AG20443 (cell line): ENCODE measurements at places on chromosomes 7 and 10.

DNA sequence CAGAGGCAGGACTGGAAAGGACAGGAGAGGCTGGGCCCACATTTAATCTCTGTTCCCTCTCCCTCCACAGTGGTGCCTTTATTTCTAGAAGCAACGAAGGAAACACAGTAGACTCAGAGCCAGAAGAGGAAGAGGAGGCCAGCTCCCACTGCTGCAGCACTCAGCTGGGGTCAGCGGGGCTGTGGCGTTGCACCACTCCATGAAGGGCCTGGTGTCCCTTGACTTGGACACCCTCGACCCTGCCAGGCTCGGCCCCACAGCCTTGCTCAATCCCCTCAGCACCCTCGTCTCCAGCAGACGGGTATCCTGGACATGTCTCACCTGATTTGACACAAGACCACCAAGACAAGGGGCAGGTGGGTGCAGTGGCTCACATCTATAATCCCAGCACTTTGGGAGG lies 38.8 kb downstream of the PRKAG2 start:
- DNase-seq, result no peak

DNA sequence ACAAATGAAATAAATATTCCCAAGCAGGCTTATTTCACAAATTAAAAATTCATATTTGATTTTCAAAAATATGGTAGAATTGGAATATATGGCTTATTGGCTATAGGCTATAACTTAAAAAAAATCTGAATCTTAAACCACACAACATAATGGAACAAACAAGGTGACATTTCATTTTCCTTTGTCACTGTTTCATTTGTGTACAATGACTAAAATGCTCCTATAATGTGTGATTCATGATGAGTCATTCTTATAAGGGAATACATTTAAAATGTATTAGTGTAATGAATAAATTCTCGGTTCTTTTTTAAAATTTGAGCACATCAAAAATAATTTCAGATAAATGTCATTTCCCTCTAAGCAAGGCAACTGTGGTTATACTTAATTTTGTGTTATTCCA lies 148.0 kb upstream of the ANK3 start:
- no peak for DNase-seq

DNA sequence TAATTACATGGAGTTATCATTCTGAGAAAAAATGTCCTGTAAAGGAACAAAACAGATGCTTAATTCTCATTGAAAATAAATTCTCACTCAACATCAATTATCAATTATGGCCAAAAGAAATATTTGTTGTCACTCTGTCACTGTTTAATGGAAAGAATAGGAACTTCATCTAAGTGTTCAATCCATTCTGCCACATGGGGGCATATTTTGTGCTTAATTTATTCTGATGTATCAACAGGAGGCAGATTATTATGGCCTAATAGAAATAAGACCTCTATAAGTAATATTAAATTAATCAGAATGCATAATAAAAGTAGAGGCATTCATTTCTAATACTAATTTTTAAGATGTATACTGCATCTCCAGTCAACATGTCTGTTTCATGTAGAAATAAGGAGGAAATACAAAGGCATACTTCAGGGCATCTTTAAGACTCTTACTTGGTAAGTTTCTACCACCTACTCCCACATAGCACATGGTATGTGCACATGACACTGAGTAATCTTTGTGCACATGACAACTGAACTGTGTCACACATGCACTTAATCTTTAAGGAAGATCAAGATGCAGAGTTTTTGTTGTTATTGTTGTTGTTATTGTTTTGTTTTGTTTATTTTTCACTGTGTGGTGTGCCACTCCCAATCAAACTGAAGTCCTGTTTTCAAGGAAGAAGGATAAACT lies 420.4 kb upstream of the SEMA3A start:
- DNase-seq, result no peak

DNA sequence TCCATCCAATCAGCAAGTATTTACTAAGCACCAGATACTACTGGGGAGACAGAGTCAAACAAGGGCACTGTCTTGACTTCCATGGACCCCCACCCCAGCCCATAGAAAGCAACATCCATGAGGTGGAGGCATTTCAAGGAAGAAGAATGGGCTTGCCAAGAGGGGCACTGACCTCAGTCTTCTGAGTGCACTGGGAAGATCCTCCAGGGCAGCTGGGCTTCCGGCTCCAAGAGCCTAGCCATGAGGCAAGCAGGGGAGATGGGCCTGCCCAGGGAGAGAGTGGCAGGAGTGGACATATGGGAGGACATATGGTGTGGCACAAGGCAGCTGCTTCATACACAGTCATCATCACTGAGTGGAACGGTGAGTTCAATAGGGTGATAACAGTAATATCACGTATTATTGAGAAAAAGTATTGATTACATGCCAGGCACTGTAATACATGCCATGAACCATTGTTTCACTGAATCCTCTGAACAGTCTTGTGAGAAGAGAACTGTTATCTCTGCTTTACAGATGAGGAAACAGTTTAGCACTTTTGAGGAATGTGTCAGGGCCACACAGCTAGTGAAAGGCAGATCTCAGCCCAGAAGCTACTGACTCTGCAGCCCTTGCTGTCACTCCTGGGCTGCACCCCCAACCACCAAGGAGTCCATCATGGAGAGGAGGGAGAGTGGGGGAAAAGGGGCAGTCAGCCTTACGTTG lies 331.7 kb upstream of the ZMIZ1 start:
- no peak for DNase-seq

GRCh38 chr7:45160417-45160881 lies 2.9 kb downstream of the RAMP3 start:
- DNase-seq, result no peak

GRCh38 chr10:33390046-33390445 lies 55.6 kb upstream of the NRP1 start:
- no peak for DNase-seq

DNA sequence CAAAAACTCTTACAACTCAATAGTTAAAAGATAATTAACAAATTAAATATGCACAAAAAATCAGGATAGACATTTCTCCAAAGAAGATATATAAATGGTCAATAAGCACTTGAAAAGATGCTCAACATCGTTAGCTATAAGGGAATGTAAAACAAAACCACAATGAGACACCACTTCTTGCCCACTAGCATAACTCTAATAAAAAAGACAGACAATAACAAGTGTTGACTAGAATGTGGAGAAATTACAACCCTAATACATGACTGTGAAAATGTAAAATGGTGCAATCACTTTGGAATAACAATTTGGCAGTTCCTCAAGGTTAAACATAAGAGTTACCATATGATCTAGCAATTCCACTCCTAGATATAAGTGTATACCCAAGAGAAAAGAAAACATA lies 74.3 kb upstream of the PCGF5 start:
- no peak for DNase-seq

DNA sequence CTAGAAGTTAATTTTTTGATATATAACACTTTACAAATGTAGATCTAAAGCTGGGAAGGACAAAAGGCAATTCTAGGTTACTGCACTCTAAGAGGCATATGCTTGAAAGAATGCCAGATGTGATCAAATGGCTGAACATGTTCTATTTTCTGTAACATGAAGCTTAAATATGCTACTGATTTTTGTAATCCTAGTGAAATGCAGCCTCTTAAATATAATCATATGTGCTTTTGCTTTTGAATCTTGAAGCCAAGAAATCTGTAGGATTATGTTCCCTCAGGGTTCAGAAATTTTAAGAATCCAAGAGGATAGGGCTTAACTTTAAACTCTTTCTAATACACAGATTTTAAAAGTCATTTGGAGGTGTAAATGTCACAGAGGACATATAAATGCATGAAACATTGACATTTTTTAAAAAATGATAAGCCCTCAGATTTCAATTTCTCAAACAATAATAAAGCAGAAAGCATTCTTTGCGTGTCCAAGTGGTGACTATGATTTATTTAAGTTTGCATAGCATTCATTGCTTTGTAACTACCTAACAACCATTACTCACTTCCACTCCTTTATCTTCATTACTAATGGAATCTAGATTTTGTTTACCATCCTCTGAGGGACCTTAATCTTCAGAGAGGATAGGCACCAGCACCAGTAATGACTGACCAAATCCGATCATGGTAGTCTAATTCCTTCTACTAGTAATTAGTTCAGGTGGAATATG lies 170.4 kb downstream of the MAGI2 start:
- DNase-seq, result peak; percentile 14

DNA sequence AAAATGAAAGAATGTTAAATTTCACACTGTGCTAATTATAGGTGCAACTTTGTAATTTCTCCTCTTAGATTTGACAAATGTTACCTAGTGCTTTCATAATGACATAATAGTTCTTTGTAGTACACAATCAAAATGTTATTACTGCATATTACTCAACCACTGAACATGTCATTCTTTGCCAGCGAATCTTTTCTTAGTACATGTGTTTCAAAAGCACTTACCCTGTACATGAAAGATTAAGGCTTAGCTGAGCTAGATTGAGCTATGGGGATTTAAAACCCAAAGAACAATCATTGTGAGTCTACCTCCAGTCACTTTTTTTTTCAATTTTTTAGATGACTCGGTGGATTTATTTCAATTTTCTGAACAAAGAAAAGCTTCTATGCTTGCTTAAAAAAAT lies 123.5 kb upstream of the FERD3L start:
- DNase-seq, result no peak

GRCh38 chr10:87700031-87700796 lies 40.5 kb downstream of the PAPSS2 start:
- DNase-seq, result peak; percentile 67

- no peak for DNase-seq
Measured at GRCh38 chr7:68213838-68214237, 1217.2 kb downstream of the TYW1 start.

DNA sequence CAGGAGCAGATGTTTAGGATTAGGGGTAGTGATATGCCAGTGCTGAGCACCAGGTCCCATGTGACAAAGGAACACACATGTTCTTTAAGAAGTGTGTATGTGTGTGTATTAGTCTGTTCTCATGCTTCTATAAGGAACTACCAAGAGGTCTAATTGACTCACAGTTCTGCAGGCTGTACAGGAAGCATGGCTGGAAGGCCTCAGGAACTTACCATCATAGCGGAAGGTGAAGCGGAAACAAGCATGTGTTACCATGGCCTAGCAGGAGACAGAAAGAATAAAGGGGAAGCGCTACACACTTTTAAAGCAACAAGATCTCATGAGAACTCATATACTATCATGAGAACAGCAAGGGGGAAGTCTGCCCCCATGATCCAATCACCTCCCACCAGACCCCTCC lies 22.8 kb upstream of the PDZD8 start:
- DNase-seq, result no peak

- peak; percentile 17 for DNase-seq
Measured at GRCh38 chr7:11341285-11341944, 367.7 kb downstream of the PHF14 start.

- DNase-seq, result no peak
Measured at GRCh38 chr10:121655254-121656144, 57.3 kb upstream of the FGFR2 start.

- DNase-seq, result no peak
Measured at GRCh38 chr7:127189074-127189473, 63.7 kb downstream of the GRM8 start.

DNA sequence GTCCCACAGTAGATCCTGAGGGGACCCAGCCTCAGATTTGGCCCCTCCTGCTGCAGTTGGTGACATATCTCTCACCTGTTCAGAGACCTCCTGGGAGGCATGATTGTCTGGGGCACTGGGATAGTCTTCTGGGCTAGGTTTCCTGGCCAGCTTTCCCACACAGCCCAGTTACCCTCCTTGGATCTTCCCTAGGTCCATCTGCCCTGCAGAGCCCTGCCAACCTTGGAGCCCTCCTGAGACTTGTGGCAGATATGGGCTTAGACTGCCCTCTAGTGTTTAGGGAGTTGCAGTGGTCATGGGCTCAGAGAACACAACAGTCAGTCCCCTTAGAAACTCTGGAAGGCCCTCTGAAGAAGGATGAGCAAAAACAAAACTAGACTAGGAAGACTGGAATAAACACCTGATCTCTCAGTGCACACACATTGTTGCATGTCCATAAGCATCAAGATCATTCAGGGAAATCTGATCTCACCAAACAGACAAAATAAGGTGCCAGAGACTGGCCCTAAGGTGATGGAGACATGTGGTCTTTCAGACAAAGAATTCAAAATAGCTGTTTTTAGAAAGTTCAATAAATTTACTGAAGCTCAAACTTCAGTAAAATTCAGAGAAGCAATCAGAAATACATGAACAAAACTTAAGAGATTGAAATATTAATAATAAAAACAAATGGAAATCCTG lies 324.6 kb downstream of the ATRNL1 start:
- peak; percentile 17 for DNase-seq

DNA sequence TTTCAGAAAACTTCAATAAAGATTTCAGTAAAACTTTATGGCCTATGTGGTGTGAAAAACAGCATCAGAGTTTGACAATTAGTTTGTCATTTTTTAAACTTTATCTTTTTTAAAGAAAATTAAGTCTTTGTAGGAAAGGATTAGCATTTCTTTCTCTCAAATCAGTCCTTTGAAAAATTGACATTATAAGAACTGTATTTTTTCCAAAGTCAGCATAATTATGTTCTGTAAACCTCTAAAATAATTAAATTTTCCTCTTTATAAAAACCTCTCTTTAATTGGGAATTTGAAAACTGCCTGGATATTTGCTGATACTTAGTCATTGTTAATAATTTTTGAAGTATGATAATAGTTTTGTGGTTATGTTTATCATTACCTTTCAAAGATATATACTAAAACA lies 226.7 kb upstream of the KAT6B start:
- no peak for DNase-seq

GRCh38 chr7:95693551-95694333 lies 78.6 kb upstream of the DYNC1I1 start:
- no peak for DNase-seq

DNA sequence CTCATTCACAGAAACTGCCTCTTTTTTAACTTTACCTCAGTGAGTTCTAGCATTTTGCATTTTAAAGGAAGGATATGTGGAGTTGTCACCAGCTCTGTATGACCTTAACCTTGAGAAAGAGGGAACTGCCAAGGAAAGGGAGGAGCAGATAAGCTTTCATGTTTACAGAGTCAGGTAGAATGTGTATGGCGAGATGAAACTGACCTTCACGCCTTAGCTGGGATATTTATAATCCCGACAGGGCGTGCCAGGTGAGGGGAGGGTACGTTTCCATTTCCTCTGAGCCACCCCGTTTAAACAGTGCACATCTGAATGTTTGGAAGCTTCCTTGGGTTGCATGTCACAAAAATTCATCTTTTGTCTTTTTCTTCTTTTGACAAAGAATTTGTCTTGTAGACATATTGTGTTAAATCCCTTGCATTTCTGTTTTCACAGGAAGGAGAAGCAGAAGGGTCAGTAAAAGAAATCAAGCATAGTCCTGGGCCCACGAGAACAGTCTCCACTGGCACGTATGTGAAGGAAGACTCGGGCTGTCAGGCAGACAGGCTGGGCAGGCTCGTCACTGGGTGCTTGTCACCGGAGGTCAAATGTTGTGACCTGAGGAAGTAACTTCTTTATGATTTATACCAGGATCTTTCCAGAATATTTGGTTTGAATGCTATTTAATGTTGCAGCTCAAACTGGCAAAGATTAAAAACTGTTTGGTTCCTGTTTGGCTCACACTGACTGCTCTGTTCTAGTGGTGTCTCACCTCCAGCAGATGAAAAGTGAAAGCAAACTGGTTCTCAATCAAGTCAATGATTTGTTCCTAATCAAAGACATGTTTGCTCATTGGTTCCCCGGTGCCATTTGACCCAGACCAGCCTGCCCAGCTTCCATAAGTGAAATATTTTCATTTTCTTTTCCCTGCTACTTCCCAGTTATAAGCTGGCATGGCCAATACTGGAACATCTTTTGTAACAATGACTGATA lies 16.2 kb downstream of the OPTN start:
- no peak for DNase-seq
